ENCODE measurements at places on chromosomes 6 and 20. TPM values are rescaled to one million over a fixed set of nuclear protein-coding genes. Genes with fewer than 3 reads are reported as not detected.

GRCh38 chr6:130949553-130949952 is 113.5 kb downstream of the EPB41L2 start:
- no peak for DNase-seq

DNA sequence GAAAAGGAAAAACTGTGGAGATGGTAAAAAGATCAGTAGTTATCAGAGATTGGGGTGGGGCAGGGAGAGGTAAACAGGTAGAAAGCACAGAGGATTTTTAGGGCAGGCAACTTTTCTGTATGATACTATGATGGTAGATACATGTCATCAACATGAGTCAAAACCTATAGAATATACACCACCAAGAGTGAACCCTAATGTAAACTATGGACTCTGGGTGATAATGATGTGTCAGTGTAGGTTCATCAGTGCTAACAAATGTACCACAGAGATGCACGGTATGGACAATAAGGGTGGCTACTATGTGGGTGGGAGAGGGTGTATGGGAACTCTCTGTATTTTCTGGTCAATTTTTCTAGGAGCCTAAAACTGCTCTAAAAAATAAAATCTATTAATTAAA is 18.5 kb downstream of the PACSIN1 start:
- DNase-seq, result no peak

- no peak for DNase-seq
Observed at GRCh38 chr20:25251558-25251957, 3.7 kb downstream of the PYGB start.

- no peak for DNase-seq
Observed at GRCh38 chr6:166725571-166725970, 98.5 kb upstream of the RPS6KA2 start.

DNA sequence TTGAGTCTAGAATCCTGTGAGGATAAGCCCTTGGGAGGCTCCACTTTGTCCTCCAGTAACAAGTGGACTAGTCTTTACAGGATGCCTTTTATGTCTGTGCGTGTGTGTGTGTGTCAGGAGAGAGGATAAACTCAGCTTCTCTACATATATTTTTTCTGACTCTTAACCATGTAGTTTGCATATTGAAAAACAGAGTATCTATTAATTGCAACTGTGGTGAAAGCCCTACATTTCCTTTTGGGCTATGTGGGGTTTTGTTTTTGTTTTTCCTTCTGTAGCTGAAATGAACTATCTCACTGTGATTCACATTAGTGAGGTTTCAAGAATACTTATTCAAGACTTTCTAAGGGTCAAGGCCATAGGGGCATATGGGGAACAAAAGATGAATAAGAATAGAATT is 17.7 kb downstream of the TPBG start:
- no peak for DNase-seq

- no peak for DNase-seq
Observed at GRCh38 chr6:107488875-107489635, 862 bp upstream of the SOBP start.

DNA sequence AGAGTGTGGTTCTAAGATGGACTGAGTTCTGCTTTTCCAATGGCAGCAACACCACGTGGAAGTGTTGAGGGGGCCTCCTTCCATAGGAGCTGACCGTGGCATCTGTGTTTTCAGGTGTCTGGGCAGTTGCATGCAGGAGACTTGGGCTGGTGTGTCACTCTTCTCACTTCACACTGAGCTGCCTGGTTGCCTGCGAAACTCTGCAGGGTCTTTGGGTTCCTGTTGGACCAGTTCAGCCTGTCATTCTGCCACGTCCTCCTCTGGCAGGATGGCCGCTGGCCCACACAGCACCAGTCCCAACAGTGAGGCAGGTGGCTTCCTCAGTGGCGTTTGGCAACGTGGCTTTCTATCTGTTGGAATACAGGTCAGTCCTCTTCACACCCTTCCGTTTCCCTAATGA is 16.1 kb upstream of the UNC93A start:
- no peak for DNase-seq

EBF4 gene
- 5.5 TPM for total RNA-seq

All from T-cell (primary cell).